SW480 (cell line): ENCODE measurements at places on chromosomes 2 and 18.
A peak's percentile ranks its signal among the peaks of the same experiment; 100 is the strongest.

- DNase-seq: no peak
Measured at GRCh38 chr18:31658670-31659575, 25.5 kb downstream of the B4GALT6 start.

DNA sequence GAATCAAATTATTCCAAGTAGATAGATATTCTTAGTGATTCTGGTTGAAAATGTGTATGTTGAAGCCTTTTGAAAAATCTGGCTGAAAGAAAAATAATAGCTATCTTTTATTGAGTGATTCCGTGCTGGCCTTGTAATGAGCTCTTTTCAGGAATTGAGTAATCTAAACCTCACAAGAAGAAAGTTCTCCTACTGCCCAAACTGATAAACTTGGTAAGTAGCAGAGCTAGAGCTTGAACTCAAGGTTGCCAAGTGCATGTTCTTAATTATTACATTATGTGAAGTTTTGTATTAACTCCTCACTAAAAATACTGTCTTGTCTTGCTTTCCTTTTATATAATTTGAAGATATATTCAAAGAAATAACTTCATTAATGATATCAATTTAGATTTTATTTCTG, 1.6 kb upstream of the PPP1R1C start:
- DNase-seq: no peak

DNA sequence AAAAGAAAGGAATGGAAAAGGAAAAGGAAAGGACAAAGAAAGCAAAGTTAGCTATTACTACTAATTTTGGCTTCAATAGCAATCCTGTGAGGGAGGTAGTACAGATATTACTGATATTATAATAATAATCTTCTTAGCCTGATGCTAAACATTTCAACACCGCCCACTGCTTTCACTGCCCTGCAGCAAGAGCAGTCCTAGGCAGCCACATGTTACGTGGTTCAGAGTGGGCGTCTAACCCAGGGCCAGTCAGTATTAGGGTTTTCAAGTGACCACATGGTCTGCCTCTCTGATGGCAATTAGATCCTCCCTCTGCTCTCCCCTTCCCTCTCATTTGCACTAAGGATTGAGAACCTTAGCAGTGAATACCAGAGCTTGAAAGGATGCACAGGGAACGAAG, 83.7 kb upstream of the ZNF397 start:
- no peak for DNase-seq

GRCh38 chr2:203820969-203821368, 46.6 kb upstream of the CTLA4 start:
- no peak for DNase-seq

DNA sequence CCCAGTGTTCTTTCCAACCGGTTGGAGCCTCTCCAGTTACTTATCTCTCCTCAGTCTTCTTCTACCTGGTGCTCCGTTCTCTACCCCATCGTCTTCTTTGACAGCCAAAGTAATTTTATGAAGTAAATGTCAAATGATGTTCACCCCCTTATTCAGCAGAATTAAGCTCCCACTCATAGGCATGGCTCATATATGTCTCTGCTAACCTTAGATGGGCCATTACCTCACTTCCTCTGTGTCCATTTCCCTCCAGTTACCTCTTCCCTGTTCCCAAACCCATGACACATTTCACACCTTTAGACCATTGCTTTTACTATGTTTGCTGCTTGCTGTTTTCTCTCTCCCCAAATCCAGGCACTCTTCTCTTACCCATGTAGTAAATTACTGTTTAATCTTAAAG, 607.0 kb downstream of the RNF144A start:
- DNase-seq: no peak

- DNase-seq: peak; percentile 44
Measured at GRCh38 chr2:128261245-128262128, 57.2 kb downstream of the HS6ST1 start.

DNA sequence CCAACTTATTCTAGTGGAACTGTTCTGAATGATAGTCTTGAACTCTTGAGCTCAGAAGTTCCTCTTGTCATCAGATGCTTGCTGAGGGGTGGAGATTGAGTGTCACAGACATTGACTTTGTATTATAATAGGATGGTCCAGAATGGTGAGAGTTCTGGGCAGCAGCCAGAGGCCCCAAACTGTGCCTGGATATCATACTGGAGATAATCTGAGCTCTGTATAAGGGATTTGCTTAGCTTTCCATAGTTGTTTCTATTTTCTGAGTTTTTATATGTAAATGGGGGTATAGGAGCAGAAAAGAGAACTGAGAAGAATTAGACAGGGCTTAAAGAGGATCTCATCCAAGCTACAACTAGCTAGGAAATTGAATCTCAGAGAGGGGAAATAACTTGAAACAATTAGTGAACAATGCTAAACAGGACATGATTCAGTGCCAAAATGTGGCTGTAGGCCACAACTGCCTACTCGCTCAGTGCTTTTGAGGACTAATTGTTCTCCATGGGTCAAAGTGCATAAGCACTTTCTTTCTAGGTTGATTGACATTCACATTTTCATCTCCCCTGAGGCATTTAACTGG, 10.1 kb upstream of the LCLAT1 start:
- DNase-seq: peak; percentile 66

DNA sequence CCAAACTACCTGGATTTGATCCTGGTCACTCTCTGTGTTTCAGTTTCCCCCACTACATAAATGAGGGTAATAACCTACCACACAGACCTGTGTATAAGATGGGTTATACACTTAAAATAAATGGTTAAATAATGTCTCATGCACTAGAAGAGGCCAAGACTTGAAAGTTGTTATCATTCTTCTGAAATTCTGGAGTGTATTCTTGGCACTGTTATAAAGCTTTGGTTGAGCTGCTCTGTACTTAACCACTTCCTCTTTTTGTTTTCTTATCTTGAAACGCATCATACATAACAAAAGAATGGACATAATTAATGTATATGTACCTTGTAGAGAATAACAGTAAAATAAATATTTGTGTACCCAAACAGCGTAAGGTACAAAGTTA, 281.0 kb downstream of the AFF3 start:
- DNase-seq: no peak

GRCh38 chr2:25369876-25370275, 28.2 kb upstream of the DNMT3A start:
- DNase-seq: no peak

- DNase-seq: no peak
Measured at GRCh38 chr2:45919711-45920111, 268.2 kb downstream of the PRKCE start.

DNA sequence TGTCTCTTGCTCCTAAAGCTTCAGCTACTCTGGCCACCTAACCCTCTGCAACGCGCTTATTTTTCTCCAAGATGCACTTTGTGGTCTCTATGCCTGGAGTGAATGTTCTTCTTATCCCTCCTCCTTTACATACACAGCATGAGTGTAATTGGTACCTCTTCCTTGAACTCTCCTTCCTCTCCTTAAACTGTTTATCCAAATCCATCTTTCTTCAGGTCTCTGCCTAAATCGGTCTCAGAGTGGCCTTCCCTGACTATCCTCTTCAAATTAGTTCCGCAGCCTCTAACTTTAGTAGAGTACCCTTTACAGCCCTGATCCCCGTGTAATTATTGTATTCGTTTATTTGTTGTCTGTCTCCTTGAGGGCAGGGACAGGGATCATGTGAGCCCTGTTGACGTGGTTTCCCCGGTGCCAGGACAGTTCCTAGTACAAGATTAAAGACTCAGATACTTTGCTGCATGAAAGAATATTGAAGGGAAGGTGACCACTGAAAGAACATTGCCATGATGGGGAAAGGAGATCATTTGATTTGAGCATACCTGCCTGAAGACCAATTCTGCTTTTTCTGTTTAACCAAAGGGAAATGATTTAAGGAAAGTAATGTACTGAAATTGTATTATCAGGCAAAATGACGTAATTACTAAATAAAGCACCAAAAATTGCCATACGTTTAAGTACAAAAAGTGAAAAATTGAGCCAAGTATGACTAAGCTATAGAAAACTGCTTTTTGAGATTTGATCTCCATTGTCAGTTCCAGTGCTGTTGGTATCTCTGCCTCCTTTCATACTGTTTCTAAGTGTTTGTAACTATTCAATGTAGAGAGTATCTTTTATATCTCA, 1.2 kb downstream of the CNOT9 start:
- peak; percentile 13 for DNase-seq

DNA sequence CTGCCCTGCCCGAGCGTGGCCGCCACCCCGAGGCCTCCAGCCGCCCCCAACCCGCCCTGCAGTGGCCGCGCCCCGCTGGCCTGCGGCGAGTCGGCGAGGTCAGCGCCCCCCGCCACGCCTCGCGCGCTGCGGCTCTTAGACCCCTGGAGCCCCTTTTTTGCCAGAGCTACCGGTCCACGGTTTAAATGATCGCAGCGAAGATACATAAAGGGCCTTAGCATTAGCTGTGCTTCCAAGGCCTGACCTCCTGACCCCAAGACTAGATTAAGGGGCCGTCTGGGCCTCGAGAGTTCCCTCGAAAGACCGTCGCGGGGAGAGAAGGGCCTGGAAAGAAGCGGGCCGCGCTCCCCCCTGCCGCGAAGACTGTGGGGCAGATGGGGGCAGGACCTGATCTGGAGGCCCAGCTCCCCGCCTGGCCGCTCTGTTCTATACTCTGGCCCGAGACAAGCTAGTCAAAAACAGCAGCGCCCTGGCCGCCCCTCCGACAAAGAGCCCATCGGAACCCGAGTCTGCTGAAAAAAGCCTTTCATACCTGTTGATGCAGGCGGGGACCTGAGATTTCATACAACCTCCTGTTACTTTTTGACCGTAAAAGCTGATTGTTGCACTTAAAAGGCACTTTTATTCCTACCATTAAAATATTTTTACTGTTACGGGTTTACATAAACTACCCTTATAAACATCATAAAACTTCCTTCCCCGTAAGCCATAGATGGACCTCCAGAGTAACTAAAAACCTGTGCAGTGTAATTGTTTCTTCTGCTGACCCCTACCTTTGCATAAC, 68.7 kb upstream of the PSMD14 start:
- DNase-seq: no peak

- peak; percentile 86 for DNase-seq
Measured at GRCh38 chr2:238256594-238257104, 16.8 kb upstream of the HES6 start.

DNA sequence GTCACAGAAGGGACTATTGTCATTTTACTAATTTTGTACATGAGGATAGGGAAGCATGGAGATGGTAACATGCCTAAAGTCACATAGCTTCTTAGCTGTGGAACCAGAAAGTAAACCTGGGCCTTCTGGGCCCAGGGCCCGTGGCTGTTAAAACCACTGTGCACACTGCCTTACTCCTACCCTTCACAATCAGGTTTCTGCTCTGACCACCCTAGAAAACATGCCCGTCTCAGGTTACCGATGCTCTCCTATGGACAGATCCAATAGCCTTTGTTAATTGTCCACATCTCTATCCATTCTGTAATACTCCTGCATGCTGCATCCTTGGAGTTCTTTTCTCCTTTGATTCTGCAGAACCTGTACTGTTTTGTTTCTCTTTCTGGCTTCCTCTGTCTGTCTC, 79.0 kb upstream of the TACR1 start:
- no peak for DNase-seq

DNA sequence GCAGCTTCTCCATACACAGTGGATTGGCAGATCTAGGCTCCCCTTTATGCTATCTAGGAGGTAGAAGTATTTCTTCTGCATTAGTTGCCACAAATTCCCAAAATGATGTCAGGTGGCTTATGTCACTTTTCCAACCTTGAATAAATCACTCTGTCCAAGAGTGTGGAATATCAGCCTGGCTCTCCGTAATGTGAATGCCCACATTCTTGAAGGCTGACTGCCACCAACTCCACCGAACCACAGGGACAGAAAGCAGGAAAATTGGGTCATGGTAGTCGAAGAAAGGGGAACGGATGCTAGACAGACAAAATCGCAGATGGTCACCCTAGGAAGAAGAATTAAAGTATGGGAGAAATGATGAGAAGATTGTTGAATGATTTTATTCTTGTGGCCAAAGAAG, 624.9 kb upstream of the CDH2 start:
- DNase-seq: no peak

GRCh38 chr2:184906709-184907108, 308.4 kb downstream of the ZNF804A start:
- no peak for DNase-seq

- no peak for DNase-seq
Measured at GRCh38 chr18:297936-298335, 30.1 kb upstream of the THOC1 start.

DNA sequence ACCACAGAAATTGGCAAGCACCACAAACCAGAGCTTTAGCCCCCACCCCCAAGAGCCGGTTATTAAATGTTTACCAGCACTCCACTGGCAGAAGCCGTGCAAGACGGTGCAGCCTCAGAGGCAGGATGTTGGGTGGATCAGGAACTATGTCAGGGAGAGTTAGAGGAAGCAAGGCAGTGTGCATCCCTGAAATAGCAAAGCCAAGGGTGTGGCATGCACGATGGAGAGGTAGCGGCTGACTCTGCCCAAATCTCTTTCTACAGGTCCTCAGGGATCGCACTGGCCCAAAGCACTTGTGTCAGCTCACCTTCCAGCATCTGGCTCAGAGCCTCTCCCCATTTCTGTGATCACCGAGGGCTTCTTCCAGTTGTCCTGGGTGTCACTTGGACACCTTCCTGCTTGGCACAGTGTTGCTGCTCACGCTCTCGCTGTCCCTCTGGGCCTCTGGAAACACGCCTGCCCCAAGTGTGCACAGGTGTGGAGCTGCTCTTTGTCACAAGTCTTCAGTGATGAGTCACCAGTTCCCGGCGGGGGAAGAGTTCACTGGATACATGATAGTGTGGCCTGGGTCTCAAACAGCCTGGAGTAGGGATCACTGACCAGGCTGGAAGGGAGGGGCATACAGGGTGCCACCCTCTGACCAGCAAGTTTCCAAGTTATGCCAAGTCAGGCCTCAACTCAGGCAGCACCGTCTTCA, 17.3 kb upstream of the B3GNT7 start:
- peak; percentile 72 for DNase-seq

DNA sequence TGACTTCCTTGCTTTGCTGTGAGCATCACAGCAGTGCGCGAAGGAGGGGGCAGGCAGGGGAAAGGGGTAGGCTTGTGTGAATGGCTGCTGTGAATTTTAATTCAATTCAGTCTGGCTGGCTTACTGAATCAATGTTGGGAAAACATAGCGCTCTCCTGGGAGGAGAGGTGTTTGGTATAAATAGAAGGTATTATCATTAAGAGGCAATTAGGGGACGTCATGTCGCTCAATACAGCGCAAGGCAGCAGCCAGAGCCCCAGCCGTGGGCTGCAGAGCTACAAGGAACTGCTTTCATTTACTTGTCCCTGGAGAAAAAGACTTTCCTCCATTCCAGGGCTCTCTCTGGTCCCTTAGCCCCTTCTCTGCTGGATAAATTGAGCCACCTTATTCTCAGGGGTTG, 181.4 kb upstream of the MSH6 start:
- no peak for DNase-seq

GRCh38 chr2:39688181-39688580, 22.5 kb downstream of the TMEM178A start:
- no peak for DNase-seq

DNA sequence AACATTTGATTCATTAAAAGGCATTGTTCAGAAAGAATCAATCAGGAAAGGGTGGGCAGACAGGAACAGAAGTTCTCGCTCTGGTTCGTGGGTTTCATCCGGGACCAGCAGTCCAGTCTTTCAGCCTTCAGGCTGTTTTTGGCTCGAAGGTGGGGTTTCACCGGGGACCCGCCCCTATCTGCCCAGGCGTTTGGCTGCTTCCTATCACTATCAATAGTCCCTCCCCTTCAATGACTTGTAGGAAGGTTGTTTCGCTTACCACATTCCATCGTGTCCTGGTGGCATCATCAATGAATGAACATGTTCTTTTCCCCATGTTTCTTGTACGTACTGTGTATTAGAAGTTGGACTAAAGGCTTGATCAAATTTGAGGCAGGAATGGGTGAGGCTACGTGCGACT, 130.3 kb downstream of the NEDD4L start:
- no peak for DNase-seq

GRCh38 chr2:106020821-106021661, 173.1 kb downstream of the UXS1 start:
- DNase-seq: peak; percentile 87

- DNase-seq: no peak
Measured at GRCh38 chr2:66070721-66071602, 364.0 kb upstream of the MEIS1 start.
